ENCODE measurements at places on chromosomes 5 and 9. TPM values are rescaled to one million over a fixed set of nuclear protein-coding genes. Genes with fewer than 3 reads are reported as not detected.

The CCNJL gene
- total RNA-seq: 2.7 TPM

The SPINK6 gene
- total RNA-seq: not detected

The PDGFRB gene
- 8.7 TPM for total RNA-seq

The ENHO gene
- total RNA-seq: 0.29 TPM

GRCh38 chr9:2984491-2984890 lies 140.6 kb upstream of the PUM3 start:
- DNase-seq: no peak

GRCh38 chr5:138282920-138283742 lies 8.7 kb upstream of the GFRA3 start:
- peak; percentile 42 for DNase-seq

DNA sequence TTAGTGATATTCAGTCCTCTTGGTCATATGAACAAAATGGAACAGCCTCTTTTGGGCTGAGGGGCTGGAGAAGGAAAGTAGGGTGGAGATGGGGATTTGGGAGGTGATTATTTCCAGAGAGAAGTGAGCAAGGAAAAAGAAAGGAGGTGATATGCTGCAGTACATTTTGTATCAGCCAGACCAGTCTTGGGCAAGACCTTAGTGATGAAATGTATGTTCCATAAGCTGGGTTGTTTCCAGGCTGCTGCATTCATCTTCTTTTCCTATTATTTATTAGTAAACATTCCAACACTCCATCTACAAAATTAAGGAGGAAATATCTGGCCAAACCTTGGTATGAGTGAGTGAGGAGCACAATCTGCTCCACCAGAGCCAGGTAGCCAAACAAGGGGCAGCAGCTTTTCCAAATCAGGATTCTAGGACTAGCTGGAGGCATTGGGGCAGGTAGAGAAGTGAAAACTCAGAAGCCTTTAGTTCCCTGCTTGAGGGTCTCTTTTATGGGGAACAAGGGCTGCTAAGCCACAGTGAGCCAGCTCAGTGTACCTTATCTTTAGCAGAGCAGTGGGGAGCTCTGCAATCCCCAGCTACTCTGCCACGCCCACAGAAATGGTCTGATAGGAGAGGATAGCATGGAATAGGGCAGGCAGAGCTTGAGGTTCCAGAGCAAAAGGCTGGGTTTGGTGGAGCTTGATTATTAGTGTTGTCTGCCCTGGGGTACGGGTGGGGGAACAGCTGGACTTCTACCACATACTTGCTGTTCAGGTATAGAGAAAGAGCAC lies 19.5 kb downstream of the RAD1 start:
- no peak for DNase-seq

- DNase-seq: peak; percentile 84
Observed at GRCh38 chr9:127968700-127969383, 11.9 kb downstream of the EEIG1 start.

DNA sequence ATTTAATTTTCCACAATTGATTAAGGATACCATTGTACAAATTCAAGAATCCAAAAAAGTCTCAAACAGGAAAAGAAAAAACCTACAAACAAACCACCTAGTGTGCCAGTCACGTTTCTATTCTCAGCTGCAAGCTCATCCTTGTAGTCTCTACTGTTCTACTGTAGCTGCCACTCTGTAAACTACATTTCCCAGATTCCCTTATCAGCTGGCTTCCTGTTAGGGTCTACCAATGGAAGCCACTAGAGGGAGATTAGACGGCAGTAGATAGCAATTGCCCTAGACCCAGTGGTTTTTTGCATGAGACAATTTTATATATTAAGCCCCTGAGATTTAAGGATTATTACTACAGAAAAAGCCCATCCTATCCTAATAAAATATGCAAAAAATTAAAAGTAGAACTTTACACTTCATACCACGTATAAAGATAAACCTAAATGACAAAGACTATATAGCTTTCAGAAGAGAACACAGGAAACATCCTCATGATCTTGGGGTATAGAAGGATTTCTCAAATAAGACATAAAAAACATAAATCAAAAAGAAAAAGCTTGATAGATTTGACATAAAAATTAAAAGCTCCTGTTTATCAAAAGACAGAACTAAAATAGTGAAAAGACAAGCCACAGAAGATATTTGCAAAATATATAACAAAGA lies 37.4 kb downstream of the P4HA2 start:
- peak; percentile 83 for DNase-seq

- no peak for DNase-seq
Observed at GRCh38 chr5:82355496-82355895, 77.3 kb upstream of the RPS23 start.

- DNase-seq: no peak
Observed at GRCh38 chr5:6291961-6292360, 86.4 kb downstream of the MED10 start.

GRCh38 chr5:57221049-57221568 lies 47.2 kb downstream of the GPBP1 start:
- peak; percentile 56 for DNase-seq

- DNase-seq: peak; percentile 83
Observed at GRCh38 chr5:78597068-78597973, 51.3 kb downstream of the LHFPL2 start.

Data from LHCN-M2 (cell line).